H9 (cell line): ENCODE measurements at places on chromosomes 12 and 14. TPM values are rescaled to one million over a fixed set of nuclear protein-coding genes. Genes with fewer than 3 reads are reported as not detected.

The CLEC4D gene
- total RNA-seq = 0.42 and 0.48 TPM in 2 replicates

The SLC39A2 gene
- not detected in 2 replicates for total RNA-seq

The FAIM2 gene
- 0.22 and 0.42 TPM in 2 replicates for total RNA-seq

DNA sequence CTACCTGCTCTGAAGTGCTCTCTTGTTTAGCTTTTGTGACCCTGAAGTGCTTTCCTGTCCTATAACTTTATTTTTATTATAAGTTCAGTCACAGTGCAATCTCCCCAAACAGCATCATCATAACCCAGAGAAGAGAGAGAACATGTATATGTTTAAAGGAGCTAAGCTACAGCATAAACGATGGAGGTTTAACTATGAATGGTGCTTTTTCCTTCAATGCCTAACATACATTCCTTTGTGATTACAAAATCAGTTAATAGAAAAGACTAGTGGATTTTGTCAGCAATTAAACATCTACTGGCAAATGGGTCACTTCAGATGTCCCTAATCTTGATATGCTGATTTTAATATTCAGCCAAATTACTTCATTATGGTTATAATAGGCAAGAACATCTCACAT, 46.4 kb downstream of the ZFYVE21 start:
- DNase-seq = no peak

- peak; percentile 29 for DNase-seq
Observed at GRCh38 chr14:57729208-57730187, 136.4 kb downstream of the SLC35F4 start.

DNA sequence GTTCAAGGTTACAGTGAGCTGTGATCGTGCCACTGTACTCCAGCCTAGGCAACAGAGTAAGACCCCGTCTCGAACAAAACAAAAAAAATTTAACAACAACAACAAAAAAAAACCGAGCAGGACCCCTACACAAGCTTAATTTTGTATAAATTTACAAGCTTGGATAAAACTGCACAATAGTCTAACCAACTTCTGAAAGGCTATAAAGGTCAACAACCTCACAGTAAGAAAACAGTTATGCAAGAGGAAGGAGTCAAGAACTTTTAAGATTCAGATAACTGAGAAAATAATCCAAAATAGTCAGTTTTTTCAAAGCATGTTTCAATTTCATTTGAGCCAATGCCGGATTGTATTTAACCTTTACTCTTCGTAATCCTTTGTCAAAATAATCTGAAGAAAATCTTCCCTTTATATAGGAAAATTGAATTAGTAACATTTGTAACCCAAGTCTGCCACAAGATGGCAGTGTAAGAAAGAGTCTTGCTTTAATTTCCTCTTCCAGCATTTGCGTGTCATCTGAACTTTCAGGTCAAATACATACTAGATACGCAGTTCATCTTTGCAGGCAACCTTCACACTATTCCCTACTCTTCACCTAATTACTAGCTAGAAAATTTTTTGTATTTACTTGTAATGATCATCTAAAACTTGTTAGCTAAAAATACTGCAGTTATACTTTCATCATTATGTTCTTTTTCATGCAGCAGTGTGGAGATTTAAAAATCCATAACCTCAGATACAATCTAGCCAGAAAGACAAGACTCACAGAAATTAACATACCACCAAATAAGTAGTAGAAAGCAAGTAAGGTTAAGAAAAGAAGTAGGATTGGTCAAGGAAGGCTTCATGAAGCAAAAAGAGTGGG, 5.8 kb downstream of the CCNB1IP1 start:
- DNase-seq = no peak

DNA sequence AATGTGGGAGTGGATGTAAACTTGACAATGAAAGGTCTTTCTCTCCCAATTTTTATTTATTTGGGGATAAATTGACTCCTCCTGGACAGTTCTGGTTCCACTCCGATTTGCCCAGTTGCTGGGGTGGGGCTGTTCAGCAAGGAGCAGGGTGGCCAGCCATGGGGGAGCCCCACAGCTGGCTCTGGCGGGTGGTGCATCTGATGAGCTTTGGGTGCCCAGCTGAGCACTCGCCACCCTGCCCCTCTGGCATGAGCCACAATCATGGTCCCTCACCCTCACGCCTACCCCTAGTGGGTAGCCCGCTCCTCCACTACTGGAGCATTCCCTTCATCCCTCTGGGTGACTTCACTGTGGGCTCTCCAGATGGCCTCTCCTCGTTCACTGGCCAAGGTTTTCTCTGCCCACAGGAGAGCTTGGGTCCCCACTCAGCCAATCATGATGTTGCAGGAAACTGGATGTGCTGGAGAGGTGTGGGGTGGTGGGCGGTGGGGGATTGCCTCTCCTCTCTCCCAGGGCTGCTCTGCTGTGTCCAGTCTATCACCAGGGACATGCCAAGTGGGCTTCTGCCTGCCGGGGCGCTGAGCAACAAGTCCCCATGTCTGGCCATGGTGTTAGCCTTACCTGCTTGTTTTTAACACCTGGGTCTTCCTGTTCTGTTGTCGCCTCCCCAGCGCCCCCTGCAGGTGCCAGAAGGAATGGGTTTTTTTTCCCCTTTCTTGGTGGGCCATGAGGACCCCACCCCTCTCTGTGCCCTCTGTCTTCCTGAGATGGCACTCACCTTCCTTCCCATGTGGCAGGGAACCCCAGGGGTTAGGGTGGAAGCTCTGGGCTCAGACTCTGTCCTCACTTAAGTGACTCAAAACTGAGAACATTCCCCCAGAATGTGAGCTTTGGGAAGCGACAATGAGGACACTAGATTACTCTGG, 3.4 kb downstream of the CYP46A1 start:
- DNase-seq = peak; percentile 84

GRCh38 chr12:123231931-123232330, 1.0 kb downstream of the MPHOSPH9 start:
- DNase-seq = no peak

DNA sequence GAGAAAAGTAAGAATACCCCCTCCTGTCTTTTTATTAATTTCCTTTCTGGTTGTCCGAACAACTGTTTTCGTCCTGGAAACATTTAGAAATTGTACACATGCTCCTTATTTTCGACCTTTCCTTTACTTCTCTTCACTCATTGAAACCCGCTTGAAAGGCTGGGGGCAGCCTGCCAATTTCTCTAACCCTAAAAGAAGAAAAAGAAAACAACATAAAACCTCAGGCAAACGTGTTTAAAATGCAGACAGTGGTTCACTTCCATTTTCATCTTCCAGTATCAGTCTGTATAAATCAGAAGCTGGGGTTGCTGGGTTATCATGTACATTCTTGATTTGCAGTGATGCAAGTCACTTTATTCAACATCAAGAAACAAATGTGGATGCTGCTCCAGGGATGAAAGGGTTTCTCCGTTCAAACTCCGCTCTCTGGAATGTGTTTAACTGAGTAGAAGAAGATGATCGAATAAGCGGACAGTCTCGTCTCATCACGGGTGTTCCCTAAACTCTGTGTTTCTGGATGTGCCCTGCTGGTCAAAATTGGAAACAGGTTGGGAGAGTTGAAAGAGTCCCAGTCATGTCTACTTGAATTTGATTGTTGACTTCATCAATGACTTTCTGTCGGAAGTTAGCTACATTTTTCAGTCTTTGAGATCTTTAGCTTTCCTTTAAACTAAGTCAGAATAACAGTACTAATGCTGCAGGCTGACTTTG, 1042.2 kb downstream of the BCL11B start:
- no peak for DNase-seq

- DNase-seq = no peak
Observed at GRCh38 chr12:110431957-110432587, 18.1 kb downstream of the ARPC3 start.

DNA sequence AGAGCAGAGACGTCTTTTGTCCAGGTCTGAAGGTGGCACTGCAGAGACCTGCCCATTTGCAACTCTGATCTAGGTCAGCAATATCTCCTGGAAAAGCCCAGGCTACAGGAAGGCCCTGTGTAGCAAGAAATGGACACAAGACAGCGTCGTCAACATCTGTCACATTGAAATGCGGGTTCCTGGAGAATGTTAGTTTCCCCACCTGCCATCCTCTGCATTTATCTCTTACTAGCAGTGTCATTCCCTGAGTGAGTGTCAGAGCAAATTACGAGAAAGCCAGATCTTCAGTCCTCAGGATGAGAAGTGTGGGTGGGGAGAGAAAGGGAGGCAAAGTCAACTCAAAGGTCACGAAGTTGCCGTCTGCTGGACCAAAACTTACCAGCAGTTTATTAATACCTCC, 27.4 kb upstream of the FLVCR2 start:
- DNase-seq = no peak

- DNase-seq = no peak
Observed at GRCh38 chr14:85180876-85181275, 349.1 kb upstream of the FLRT2 start.

GRCh38 chr12:6460751-6461371, 9.0 kb downstream of the TAPBPL start:
- no peak for DNase-seq

- no peak for DNase-seq
Observed at GRCh38 chr12:19088606-19089005, 40.9 kb upstream of the PLEKHA5 start.

GRCh38 chr12:124350491-124350890, 55.6 kb downstream of the RFLNA start:
- DNase-seq = no peak

- no peak for DNase-seq
Observed at GRCh38 chr12:39095636-39096330, 190.4 kb upstream of the CPNE8 start.

- DNase-seq = no peak
Observed at GRCh38 chr12:69996722-69997121, 171.7 kb downstream of the MYRFL start.
